CD14-positive monocyte (primary cell): ENCODE measurements at places on chromosomes 12 and 14. TPM values are rescaled to one million over a fixed set of nuclear protein-coding genes. Genes with fewer than 3 reads are reported as not detected.

STYK1 gene
- not detected for polyA plus RNA-seq

TTC6 gene
- not detected in 2 replicates for polyA plus RNA-seq

TSPAN19 gene
- not detected for polyA plus RNA-seq

OTUB2 gene
- 0.28 TPM for polyA plus RNA-seq

STAC3 gene
- 26.8 and 32.1 TPM in 2 replicates for polyA plus RNA-seq

NKX2-1 gene
- polyA plus RNA-seq: not detected

KIF26A gene
- polyA plus RNA-seq: not detected

DNA sequence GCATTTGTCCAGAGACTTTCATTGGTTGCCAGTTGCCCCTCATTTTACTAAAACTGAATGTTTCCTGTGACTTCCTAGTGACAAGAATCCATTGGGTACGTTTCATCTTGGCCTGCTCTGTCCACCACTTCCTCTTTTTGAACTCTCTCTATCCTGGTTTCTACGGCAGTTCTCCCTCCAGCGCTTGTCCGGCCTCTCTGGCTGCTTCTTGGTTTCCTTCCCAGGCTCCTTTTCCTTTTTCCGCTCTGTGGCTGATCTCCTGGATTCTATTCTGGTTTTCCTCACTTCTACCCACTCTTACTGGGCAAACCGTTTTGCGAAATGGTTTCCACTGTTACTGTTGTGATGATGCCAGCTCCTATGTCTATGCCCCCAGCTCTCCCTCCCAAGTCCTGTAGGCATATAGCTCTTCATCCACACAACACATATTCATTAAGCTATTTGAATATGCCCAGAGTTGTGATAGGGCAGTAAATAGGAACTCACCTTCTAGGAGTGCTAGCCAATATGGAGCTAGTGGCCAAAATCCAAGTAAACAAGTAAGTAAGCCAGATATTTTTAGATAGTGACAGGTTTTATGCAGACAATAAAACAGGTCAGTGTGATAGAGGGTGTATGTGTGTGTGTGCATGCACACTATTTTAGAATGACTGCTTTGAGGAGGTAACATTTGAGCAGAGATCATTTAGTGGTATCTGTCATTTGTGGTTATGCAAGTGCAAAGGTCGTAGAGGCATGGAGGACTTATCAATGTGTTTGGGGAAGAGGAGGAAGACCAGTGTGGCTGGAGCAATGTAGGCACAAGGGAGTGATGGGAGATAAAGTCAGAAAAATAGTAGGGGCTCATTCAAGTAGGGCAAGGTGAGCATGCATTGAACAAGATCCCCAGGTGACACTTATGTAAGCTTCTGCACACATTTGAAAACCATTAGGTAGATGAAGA lies 27.9 kb upstream of the CTDSP2 start:
- no peak overlapping the region for H3K4me3 ChIP-seq
- no peaks in the 10 kb centered on the region for H3K27me3 ChIP-seq
- H3K4me1 ChIP-seq: peaks cover 14% of the 10 kb centered on the region
- DNase-seq: peak; percentile 38
- no peaks in the 10 kb centered on the region for H3K36me3 ChIP-seq

GRCh38 chr14:68160779-68161546 lies 341.4 kb downstream of the RAD51B start:
- no peak overlapping the region for H3K27ac ChIP-seq
- H3K36me3 ChIP-seq: no peaks in the 10 kb centered on the region
- H3K4me1 ChIP-seq: no peaks in the 10 kb centered on the region
- DNase-seq: no peak

GRCh38 chr12:4809449-4810218 lies 89.4 kb downstream of the GALNT8 start:
- peaks cover 28% of the 10 kb centered on the region for H3K27me3 ChIP-seq
- no peak overlapping the region for H3K27ac ChIP-seq
- H3K4me3 ChIP-seq: no peak overlapping the region
- no peaks in the 10 kb centered on the region for H3K36me3 ChIP-seq

DNA sequence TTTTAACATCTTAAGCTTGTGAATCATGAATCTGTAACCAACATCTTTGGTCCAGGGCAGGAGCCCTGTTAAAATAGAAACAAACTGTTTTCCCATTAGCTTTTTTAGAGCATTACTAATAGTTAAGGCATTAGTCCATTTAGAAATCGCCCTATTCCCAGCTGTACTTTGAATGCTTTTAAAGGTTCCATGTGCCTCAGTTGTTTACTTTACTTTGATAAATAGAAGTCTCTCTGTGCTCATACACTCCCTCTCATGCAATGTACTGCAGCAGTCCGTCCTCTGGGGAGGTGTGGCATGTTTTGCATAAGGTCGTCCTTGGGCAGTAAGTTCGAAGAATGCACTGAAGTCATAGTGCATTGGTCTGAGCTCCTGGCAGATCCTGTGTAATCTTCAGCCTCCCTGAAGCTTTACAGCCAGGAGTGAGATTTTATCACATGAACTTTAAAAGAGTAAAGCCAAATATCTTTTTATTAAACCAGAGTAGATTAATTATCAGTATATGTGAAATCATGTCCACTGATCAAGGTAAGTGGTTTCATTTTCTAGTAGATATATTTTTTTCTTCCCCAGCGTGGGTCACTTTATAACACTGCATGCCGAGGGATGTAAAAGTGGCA lies 134.7 kb downstream of the FGD4 start:
- H3K4me1 ChIP-seq: peaks cover 49% of the 10 kb centered on the region
- H3K4me3 ChIP-seq: peak overlapping the region; percentile 50
- DNase-seq: no peak
- H3K36me3 ChIP-seq: peaks cover 11% of the 10 kb centered on the region

- H3K36me3 ChIP-seq: no peaks in the 10 kb centered on the region
- peaks cover 55% of the 10 kb centered on the region for H3K27me3 ChIP-seq
- H3K27ac ChIP-seq: no peak within 1 kb of the TSS
- H3K4me3 ChIP-seq: no peak within 1 kb of the TSS
- H3K4me1 ChIP-seq: peaks cover 5% of the 10 kb centered on the region
Measured at GRCh38 chr12:81759190-81760051, at the start of gene PPFIA2. Gene PPFIA2, minus strand, starts transcription at chr12:81759350.

DNA sequence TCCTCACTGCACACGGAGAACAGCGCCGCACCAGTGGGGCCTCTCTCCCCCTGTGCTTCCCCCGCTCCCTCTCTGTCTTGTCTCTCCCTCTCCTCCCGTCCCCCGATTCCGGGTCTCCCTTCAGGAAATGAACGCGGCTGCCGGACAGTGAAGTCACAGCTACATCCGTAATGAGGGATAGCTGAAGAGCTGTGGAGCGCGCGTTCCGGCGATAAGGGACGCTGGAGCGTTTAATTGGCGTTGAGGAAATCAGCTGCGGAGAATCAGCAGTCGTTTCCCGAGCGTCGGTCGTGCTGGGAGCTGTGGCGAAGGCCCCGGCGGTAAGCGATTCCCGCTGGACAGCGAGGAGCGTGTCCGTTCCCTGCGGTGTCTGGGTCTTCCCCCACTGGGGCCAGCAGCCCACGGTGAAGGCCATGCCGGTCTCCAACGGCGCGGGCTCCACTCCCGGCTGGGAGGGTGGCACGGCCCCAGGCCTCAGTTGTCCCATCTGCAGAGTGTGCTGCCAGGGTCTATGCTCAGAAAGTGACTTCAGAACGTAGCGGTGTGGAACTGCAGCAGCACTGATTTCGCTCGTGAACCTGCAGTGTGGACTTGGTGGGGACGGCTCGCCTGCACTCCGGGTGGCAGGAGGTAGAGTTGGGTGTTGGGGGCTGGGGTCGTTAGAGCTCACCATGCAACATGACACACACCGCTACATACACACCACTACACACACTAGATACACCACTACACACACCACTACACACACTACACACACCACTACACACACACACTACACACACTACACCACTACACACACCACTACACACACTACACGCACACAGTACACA lies 10.9 kb downstream of the NOC4L start:
- no peak overlapping the region for H3K27ac ChIP-seq
- DNase-seq: no peak
- H3K36me3 ChIP-seq: peaks cover 15% of the 10 kb centered on the region
- H3K4me1 ChIP-seq: peaks cover 4% of the 10 kb centered on the region

DNA sequence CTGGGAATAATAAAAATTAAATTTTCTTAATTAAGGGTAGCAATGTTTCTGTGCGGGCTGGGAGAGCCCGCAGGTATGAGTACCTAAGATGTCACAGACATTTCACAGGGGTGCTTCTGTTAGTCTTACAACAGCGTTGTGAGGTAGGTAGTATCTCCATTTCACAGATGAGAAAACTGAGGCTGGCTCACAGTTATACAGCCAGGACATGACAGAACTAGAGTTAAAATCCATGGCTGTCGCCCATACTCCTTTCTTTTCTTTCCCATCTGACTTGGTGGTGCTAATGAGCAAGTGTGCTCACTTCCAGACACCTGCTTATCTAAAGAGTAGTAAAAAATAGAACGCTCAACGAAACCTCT lies 2.1 kb downstream of the BMAL2 start:
- H3K4me3 ChIP-seq: no peak overlapping the region
- H3K36me3 ChIP-seq: no peaks in the 10 kb centered on the region
- H3K4me1 ChIP-seq: peaks cover 25% of the 10 kb centered on the region
- peaks cover 12% of the 10 kb centered on the region for H3K27me3 ChIP-seq
- no peak for DNase-seq
- no peak overlapping the region for H3K27ac ChIP-seq

DNA sequence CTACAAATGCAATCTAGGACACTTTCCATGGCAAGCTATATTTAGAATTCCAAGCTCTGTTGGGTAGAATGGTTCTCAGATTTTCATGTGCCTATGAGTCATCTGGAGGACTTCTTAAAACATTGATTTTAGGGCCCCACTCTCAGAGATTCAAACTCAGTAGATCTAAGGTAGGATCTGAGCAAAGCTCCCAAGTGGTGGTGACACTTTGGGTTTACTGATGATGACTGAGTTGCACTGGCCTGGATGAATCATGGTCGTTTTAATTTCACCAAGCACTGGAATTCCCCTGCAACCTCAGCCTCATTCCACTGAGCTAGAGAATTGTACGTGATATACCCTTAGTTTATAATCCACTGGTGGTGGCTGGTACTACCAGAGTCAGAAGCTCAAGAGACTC lies 86.5 kb downstream of the PPM1H start:
- H3K4me1 ChIP-seq: peaks cover 8% of the 10 kb centered on the region
- H3K36me3 ChIP-seq: no peaks in the 10 kb centered on the region
- H3K27me3 ChIP-seq: no peaks in the 10 kb centered on the region
- H3K27ac ChIP-seq: no peak overlapping the region
- DNase-seq: peak; percentile 70
- H3K4me3 ChIP-seq: no peak overlapping the region

- H3K27ac ChIP-seq: no peak within 1 kb of the TSS
- peaks cover 66% of the 10 kb centered on the region for H3K4me1 ChIP-seq
- no peaks in the 10 kb centered on the region for H3K27me3 ChIP-seq
- no peak within 1 kb of the TSS for H3K4me3 ChIP-seq
- DNase-seq: no peak
Measured at GRCh38 chr12:6375269-6376078, at the start of gene SCNN1A. Gene SCNN1A, minus strand, starts transcription at chr12:6375563. Its CDS starts 780 bp downstream, at chr12:6374783.

GRCh38 chr12:100799770-100800169 lies 5.2 kb downstream of the ANO4 start:
- no peaks in the 10 kb centered on the region for H3K27me3 ChIP-seq
- H3K36me3 ChIP-seq: no peaks in the 10 kb centered on the region
- H3K27ac ChIP-seq: no peak overlapping the region
- DNase-seq: no peak
- H3K4me3 ChIP-seq: no peak overlapping the region
- no peaks in the 10 kb centered on the region for H3K4me1 ChIP-seq

DNA sequence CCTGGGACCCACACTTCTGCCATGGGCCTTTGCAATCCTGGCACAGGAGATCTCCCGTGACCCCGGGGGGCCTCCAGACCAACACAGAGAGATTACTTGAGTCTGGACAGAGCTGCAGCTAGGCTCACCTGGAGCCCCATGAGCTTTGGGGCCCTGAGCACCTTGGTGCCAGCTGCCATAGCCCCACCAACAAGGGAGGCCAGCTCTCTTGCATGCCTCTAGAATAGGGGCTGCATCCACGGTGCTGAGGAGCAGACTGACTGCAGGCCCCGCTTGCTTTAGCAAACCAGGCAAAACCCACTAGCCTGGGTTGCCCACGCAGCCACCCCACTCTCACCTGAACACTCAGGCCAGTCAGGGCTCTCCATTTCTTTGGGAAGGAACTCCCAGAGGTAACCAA lies 3.7 kb upstream of the OR4N2 start:
- no peak for DNase-seq
- no peaks in the 10 kb centered on the region for H3K27me3 ChIP-seq
- no peak overlapping the region for H3K4me3 ChIP-seq

GRCh38 chr12:47234576-47235141 lies 154.9 kb upstream of the AMIGO2 start:
- no peak overlapping the region for H3K27ac ChIP-seq
- peaks cover 1% of the 10 kb centered on the region for H3K4me1 ChIP-seq
- H3K36me3 ChIP-seq: no peaks in the 10 kb centered on the region
- H3K27me3 ChIP-seq: no peaks in the 10 kb centered on the region
- DNase-seq: no peak

- no peak overlapping the region for H3K27ac ChIP-seq
- no peak for DNase-seq
- no peaks in the 10 kb centered on the region for H3K4me1 ChIP-seq
- peaks cover 53% of the 10 kb centered on the region for H3K36me3 ChIP-seq
- no peaks in the 10 kb centered on the region for H3K27me3 ChIP-seq
Measured at GRCh38 chr12:89597210-89597609, 71.4 kb upstream of the POC1B start.

DNA sequence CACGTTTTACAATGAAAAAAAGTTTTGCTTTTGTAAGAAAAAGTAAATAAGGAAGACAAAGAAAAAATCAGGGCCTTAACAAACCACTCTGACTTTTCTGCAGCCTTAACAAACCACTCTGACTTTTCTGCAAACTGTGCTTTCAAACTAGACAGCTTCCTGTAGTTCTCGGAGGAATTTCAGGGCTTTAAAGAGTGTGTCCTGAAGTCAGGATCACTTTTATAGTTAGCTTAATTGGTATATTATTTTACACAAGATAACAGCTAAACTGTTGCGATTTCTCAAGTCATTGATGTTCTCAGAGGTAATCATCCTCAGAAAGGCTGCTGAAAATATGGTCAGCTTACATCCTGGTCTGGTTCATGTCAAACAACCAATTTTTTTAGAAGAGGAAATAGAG lies 42.2 kb downstream of the TMEM117 start:
- H3K36me3 ChIP-seq: no peaks in the 10 kb centered on the region
- no peak overlapping the region for H3K4me3 ChIP-seq
- no peaks in the 10 kb centered on the region for H3K4me1 ChIP-seq
- H3K27ac ChIP-seq: no peak overlapping the region
- no peaks in the 10 kb centered on the region for H3K27me3 ChIP-seq
